ENCODE measurements at places on chromosomes 2 and 18.

GRCh38 chr18:24811950-24812681 is 351.7 kb downstream of the HRH4 start:
- no peak for DNase-seq

GRCh38 chr18:9787712-9788111 is 79.6 kb downstream of the RAB31 start:
- no peak for DNase-seq

DNA sequence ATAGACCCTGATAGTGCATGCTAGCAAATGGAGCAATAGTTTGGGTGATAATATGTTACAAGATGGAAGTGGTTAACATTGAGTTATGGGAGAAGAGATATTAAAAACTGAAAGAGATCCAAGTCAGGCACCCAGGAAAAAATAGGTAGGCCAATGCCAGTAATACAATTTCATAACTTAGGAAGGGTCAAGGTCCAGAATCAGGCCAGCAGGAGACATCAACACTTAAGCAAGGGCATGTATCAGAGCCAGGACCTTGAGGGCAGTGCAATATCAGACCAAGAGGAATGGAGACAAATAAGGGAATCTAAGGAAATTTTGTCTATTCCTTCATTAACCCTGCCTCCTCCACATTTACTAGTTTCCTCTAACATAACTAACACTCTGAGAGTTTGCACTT is 124.1 kb upstream of the NYAP2 start:
- DNase-seq, result no peak

- no peak for DNase-seq
Observed at GRCh38 chr2:169290433-169290832, 71.9 kb downstream of the LRP2 start.

- no peak for DNase-seq
Observed at GRCh38 chr18:70384181-70384790, 95.4 kb downstream of the SOCS6 start.

DNA sequence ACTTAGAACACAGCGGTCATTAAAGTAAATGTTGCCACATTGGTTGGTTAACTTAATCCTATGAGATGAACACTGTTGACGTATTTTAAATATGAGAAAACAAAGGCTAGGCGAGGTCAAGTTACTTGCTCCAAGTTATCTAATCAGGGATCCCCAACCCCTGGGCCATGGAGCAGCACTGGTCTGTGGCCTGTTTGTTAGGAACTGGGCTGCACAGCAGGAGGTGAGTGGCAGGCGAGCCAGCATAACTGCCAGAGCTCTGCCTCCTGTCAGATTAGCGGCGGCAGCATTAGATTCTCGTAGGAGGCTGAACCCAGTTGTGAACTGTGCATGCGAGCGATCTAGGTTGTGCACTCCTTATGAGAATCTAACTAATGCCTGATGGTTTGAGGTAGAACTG is 878.9 kb downstream of the CPS1 start:
- no peak for DNase-seq

DNA sequence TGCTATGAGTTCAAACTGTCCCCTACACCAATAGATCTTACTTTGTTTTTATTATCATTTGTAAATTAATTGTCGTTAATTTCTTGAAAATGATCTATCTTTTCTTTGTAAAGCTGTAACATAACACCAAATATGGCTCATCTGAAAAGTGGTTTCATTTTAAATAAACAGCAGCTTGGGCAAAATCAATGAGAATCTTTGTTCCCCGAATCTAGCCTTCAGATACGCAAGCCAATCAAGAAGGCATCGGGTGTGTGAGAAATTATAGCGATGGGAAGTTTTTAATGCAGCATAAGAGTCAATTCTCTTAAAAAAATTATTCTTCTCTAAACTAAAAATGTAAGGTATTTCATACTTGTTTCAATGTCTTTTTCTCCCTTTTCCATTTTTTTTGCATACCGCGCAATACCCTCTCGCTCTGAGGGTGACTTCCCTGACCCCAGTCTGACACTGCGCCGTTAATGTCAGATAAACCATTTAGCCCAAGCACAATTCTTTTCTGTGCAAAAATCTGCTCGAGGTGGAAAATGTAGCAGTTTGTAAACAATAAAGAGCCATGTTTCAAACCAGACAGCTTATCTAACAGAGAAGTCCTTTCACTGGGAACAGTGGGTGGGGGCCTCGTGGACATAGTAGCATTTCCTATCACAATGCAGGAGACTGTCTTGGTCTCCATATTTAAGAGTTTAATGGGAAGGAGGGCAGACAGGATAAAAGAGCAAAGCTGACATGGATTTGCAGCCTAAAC is 129.4 kb downstream of the TCF4 start:
- no peak for DNase-seq

- no peak for DNase-seq
Observed at GRCh38 chr2:51324051-51324450, 292.1 kb upstream of the NRXN1 start.

DNA sequence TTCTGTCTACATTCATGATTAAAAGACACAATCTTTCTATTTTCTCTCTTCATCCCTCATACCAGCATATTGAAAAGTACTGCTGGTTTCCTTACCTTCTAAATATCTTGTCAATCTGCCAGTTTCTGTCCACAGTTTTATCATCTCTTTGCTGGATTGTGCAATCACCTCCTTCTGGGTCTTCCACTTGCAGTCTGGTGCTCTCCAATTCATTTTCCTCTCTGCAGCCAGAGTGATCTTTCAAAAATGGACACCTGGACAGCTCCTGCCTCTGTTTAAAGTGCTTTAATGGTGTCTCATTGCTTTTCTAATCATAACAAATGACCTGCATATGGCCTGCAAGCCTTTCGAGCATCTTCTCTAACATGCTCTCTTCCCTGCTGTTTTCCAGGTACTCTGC is 94.0 kb downstream of the C1QL2 start:
- DNase-seq, result no peak

GRCh38 chr2:216666461-216667233 is 28.7 kb downstream of the IGFBP5 start:
- peak; percentile 13 for DNase-seq

- DNase-seq, result no peak
Observed at GRCh38 chr2:133169274-133169912, 398.9 kb downstream of the NCKAP5 start.

DNA sequence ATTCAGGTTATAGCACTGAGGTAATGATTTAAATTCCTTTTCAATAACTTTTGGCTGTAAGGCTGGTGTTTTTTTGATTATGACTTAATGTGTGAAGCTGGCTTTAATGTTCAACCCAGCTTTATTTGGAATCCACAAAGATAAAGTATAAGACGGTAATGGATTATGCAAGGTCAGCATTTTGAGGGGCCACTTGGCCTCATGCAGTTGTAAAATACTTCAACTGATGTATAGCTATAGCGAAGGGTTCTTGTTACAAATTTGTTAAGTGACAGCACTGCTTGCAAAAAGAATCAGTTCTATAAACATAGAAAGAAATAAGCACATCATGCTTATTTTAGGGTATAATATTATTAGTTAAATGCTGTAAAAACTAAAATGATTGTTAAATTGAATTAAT is 36.6 kb downstream of the LRP1B start:
- DNase-seq, result no peak

- DNase-seq, result peak; percentile 37
Observed at GRCh38 chr2:72859831-72860262, 27.4 kb upstream of the SPR start.

GRCh38 chr2:42886921-42887320 is 94.5 kb upstream of the HAAO start:
- no peak for DNase-seq

DNA sequence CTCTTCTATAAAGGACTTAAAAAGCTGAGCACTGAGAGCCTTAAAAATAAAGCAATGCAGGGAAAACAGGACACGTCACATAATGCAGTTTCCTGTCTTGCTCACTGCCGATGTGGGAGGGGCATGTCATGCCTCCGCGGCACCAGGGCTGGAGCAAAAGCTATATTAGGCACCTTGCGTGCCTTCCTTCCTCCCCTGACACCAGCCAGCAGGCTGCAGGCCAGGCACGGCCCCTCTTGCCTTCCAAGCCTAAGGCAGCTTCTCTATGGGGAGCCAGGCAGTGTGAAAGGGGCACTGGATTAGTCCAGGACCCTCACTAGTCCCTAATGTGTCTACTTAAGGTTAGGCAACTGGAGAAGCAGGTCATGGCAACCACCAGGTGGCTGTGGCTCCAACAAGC is 26.3 kb downstream of the MRPL35 start:
- peak; percentile 29 for DNase-seq

DNA sequence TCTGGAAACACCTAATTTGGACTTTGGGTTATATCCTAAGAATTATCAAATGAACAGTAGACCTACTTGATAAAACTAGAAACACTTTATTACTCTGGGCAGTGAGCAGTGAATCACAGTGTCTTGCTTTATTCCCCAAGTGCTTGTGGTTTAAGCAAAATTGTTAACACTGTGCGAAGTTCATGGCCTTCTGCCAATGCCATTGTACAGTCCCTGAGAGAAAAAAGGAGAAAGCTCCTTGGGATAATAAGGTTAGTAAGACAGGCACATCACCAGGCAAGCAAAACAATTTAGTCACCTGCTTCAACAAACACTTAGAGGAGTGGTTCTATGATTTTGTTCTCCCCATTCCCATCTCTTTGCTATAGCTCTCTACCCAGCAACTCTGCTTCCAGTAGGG is 39.8 kb downstream of the ADCYAP1 start:
- DNase-seq, result no peak

DNA sequence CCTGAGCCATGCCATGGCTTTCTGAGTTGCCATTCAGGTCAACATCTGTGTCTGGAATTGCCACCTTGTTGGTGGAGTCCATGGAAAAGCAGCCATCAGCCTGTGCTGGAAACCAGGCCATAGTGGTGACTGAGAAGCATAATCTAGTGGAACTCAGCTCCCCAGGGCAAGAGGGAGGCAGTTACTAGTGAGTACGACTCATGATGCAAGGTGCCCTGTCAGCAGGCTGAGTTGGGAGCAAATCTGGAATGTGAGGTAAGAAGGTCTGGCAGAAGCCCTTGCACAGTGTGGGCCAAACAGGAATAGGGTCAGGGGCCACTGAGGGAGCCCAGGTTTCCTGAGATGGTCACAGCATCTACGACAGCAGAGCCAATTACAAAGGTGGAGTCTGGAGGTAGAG is 37.1 kb downstream of the SULT1C2 start:
- DNase-seq, result no peak

DNA sequence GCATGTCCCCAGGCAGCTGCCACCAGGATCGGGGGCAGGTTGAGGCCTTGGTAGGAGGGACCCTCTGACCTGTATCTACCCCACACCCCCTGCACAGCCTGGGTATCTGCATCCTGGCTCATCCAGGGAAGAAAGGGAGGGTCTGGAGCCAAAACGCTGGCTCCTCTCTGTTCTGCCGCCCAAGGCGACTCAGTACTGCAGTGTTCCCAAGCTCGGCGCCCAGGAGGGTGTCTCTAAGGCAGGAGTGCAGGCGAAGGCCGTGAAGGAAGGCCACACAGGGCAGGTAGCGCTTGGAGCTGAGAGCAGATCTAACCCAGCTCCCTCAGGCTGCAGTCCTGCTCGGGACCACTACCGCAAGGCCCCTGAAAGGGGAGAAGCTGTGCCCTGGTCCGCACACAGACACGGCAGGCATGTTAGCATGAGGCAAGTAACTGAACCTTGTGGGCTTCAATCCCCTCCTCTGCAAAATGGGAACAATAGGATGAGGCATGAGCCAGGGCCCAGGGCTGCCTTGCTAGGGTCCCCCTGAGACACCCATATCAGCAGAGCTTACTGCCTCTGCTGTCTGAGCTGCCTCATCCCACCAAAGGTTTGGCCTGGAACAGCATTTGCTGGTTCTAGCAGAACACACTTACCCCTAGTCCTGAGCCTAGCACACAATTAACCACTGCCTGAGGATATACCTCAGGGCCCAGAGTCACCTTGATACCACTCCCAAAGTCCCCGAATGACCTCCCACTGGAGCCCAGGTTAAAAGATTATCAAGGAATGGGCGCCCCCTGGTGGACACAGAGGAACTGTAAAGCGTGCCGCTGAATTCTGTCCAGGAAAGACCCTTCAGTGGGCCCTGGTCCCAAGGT is 6.5 kb downstream of the PTMA start:
- DNase-seq, result peak; percentile 73

- no peak for DNase-seq
Observed at GRCh38 chr2:109528811-109529501, 84.8 kb downstream of the SEPTIN10 start.
